T-helper 1 cell (primary cell): ENCODE measurements at places on chromosomes 7 and 10.

GRCh38 chr10:104045151-104046089 is 40.3 kb downstream of the COL17A1 start:
- DNase-seq = no peak

- no peak for DNase-seq
Measured at GRCh38 chr10:50529660-50530059, 94.1 kb downstream of the SGMS1 start.

- no peak for DNase-seq
Measured at GRCh38 chr7:142878315-142878714, 7.2 kb downstream of the TRPV6 start.

- DNase-seq = no peak
Measured at GRCh38 chr10:68112837-68113236, 3.5 kb downstream of the MYPN start.

GRCh38 chr10:103441611-103442010 is 10.6 kb downstream of the CALHM2 start:
- DNase-seq = no peak

- DNase-seq = no peak
Measured at GRCh38 chr7:149126662-149127266, 640 bp upstream of the ZNF425 start.

DNA sequence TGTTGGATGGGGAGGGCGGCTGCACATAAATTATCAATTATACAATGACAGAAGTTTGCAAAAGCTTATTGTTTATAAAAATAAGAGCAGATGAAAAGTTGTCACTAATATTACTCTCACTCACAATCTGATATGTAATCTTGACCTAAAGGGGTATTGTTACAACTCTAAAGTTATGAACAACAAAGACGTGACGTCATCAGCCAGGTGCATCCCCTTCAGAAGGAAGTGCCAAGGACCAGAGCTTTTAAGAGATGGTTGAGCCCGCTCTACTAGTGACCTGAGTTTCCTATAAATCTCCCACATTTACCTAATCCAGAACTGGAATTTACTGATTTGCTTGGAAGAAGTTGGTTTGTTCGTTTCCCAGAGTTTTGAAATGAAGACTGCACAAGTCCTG is 247.7 kb upstream of the MGMT start:
- DNase-seq = no peak

DNA sequence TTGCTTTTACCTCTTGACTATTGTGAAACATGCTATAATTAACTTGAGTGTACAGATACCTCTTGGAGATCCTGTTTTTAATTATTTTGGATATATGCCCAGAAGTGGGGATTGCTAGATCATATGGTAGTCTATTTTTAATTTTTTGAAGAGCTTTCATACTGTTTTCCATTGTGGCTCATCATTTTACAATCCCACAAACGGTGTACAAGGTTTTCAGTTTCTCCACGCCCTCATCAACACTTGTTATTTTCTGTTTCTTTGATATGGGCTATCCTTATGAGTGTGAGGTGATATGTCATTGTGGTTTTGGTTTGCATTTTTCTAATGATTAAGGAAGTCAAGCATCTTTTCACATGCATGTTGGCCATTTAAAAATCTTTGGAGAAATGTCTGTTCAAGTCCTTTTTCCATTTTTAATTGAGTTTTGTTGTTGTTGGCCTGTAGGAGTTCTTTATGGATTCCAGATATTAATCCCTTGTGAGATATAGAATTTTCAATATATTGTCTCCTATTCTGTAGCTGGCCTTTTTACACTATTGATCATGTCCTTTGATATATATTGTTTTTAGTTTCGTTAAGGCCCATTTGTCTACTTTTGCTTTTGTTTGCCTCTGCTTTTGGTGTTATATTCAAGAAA is 7.5 kb downstream of the AGK start:
- DNase-seq = no peak

GRCh38 chr7:99451936-99452335 is 13.2 kb downstream of the CPSF4 start:
- DNase-seq = no peak

DNA sequence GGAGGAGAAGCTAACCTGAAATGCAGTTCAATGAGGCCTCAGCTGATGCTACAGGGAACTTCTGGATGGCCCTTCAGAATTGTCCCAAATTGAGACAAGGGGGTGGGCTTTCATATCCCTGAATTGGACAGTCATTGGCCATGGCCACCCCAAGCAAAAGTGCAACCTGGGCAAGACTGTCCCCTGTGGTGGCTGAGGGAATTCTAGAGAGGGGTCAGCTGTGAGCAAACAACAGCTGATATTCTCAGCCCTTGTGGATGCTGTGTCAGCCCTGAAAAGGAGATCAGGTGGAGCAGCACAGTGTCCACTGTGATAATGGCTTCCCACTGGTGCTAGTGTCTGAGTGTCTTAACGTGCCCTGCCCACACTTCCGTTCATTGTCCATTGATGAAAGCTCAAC is 76.6 kb downstream of the SLC16A9 start:
- no peak for DNase-seq

GRCh38 chr7:83832009-83832408 is 183.1 kb upstream of the SEMA3E start:
- no peak for DNase-seq
